ENCODE measurements at places on chromosomes 1 and 21. TPM values are rescaled to one million over a fixed set of nuclear protein-coding genes. Genes with fewer than 3 reads are reported as not detected.

ANGPTL3 gene
- total RNA-seq = not detected

HSD3B2 gene
- total RNA-seq = not detected

CELA3B gene
- not detected for total RNA-seq

SPATA21 gene
- total RNA-seq = not detected

SFN gene
- total RNA-seq = 1.0 TPM

SLC1A7 gene
- total RNA-seq = 0.14 TPM

PAQR6 gene
- 0.29 TPM for total RNA-seq

AMY1C gene
- total RNA-seq = not detected

KANK4 gene
- total RNA-seq = not detected

CCDC18 gene
- 6.3 TPM for total RNA-seq

SFT2D2 gene
- total RNA-seq = 21.7 TPM

PGBD2 gene
- total RNA-seq = 6.0 TPM

Measured in placental pericyte (primary cell).